AG04450 (cell line): ENCODE measurements at places on chromosomes 11 and 22.
A peak's percentile ranks its signal among the peaks of the same experiment; 100 is the strongest.

- no peak for DNase-seq
These were observed 54.2 kb downstream of the CLPB start for GRCh38 chr11:72380132-72380503.

DNA sequence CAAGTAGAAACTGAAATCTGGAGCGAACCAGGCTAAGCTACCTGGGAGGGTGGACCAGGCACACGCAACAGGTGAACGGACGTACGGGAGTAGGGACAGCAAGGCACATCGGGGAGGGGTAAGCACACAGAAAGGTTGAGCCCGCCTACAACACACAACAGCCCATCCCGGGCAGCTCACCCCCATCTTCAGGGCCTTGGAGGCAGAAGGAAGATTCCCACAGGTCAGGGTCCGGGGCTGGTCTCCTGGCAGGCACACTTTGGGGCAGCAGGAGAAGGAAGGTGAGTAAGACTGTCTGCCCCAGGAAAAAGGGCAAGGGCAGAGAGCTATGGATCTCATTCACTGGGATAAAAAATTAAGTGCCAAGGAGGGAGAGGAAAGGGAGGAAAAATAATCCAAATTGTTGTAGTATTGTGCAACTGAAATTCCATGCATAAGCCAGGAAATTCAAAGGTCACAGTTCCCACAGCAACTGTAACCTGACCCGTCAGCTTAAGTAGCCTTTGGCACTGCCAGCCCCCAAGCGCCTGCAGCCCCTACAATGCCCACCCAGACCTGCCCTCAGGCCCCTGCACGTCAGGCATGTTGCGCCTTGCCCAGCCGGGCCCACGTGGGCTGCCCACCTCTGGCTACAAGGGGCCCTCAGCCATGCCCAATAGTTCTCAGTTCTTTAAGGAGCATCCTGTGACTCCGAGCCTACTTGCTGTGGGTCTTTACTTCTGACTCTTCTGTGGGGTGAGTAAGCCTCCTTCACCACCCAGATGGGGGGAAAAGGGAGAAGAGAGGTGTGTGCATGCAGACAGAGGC lies 51.8 kb downstream of the MICAL3 start:
- peak; percentile 64 for DNase-seq

- DNase-seq: no peak
These were observed 236.2 kb downstream of the LARGE1 start for GRCh38 chr22:33684087-33684486.

DNA sequence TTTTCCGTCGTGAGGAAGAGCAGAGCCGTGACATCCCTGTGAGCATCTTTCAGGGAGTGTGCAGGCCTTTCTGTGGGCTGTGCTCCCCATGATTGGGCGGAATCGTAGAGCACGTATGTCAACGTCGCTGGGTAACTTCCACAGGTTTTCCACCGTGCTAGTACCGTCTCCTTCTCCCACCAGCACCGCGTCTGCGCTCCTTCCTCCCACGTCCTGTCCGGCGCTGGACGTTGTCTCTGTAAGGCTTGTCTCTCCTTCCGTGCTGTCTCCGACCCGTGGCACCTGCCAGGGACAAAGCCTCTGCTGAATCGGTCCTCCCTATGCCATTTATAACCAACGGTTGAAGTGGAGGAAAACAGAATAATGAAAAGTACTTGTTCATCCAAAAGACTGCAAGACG lies 386.7 kb downstream of the BRD1 start:
- no peak for DNase-seq

GRCh38 chr11:66334605-66335442 lies 1.4 kb downstream of the RIN1 start:
- no peak for DNase-seq

DNA sequence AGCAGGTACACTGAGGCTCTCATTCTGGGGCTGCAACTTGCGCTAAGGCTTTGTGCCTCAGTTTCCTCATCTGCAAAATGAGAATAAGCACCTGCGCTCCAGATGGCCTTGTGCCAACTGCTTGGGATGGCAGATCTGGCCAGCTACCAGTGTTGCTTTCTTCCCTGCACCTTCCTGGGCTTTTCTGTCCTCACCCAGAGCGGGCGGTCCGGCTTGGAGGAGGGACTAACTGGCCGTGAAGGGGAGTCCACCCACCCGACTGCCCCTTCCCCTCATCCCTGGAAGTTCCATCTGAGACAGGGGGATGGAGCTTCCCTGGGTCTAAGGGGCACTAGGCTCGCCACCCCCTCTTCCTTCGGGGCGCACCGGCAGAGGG lies 3.5 kb downstream of the SLC16A8 start:
- no peak for DNase-seq

- DNase-seq: no peak
These were observed 99.3 kb upstream of the RRM1 start for GRCh38 chr11:3995307-3995706.

DNA sequence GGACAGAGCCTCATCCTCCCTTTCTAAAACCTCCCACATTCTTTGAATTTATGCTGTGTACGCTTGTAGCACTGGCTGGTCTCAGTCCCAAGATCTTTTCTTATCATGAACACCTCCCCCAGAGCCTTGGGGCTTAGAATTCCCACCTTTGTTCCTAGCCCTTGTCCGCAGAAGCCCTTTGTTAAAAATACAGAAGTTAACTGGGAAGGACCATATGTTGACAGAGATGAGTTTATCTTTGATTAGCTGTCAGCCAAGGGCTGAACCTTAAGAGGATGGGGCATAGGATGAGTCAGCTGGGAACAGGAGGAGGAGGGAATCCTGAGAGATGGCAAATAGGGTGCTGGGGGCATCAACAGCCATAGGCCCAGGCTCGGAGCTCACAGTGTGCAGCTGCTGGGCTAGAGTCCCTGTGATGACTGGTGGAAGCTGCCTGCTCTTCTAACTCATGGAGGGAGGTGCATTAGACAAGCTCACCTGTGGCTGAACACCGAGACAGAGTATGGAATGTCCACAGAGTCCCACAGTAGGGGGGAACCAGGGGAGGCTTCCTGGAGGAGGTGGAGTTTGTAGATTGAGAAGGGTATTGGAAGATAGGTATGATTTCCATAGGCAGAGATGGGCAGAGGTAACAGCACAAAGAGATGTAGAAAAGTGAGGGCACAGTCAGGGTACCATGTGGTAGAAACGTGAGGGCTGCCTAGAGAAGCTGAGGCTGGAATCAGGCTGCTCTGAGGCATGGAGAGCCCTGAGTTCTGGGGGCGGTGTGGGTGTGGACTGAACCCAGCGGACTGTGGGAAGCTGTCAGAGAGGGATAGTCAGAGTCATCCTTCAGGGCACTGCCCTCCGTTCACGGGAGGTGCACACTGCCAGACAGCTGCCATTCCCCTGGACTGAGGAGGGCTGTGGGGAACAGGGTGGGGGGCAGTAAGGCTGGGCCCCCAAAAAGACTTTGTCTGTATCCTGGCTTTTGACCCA lies 9.9 kb downstream of the MICAL2 start:
- DNase-seq: no peak

DNA sequence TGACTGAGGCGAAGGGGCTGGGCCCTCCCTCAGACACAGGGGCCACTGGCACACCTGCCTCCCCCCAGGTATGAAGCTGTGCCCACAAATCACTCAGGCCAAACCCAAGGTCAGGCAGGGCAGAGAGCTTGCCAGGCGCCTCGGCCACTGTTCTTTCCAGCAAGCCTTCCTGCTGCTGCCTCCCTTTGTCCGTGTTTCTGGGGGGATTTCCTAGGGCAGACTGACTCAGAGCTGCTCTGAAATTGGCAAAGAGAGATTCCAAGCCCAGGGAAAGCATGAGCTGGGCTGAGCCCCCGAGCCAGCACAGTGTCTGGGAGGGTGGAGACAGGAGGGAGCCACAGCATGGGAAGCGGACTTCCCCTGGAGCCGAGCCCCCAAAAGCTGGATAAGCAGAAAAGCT lies 33.2 kb downstream of the PPP2R1B start:
- DNase-seq: peak; percentile 68
